ENCODE measurements at places on chromosomes 3 and 15.

GRCh38 chr3:108430540-108430939 lies 79.9 kb downstream of the MYH15 start:
- DNase-seq, result no peak

GRCh38 chr3:114600571-114600970 lies 306.7 kb downstream of the TIGIT start:
- DNase-seq, result no peak

- DNase-seq, result peak; percentile 45
Measured at GRCh38 chr3:79032686-79033318, 735.0 kb downstream of the ROBO1 start.

GRCh38 chr3:127738192-127738840 lies 65.6 kb downstream of the ABTB1 start:
- DNase-seq, result peak; percentile 20

DNA sequence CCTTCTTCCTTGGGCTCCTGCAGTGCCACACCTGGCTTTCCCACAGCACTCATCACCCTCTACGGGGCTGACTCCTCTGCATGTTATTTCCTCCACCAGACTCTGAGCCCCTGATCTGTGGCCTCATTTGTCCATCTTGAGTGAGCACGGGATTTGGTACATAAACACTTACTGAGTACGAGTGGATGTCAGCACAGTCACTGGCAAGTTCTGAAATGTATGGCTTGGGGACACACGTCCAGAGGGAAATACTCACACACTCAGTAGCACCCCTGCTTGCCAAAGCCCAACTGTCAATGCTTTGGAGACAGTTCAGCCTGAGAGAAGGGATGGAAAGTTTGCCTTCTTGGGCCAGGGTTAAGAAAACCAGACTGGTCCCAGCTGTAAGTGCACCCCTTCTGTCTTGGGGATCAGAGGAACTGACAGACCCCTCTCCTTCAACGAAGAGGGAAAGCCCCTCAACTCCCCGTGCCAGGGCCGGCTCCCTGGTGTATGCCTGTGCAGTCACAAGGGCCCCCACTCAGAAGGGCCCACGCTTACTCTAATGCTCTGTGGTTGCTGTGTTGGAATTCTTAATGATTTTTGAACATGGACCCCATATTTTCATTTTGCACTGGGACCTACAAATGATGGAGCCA lies 71.9 kb downstream of the UMPS start:
- DNase-seq, result no peak

DNA sequence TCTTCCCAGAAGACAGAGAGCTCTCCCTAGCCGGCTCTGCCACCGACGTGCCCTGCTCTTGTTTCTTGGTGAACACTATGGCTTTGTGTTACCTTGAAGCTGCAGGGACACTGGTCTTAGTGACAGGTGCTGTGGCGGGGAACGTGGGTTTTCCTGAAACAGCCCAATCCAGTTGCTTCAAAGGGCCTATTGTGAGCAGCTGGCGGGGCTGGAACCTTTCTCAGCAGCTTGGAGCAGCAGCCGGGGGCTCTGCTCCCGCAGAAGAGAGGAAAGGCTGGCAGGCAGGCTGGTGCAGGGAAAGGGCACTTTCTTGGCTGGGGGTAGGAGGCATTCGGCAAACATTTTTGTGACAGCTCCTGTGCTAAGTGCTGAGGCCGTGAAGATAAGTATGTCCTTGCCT lies 12.8 kb downstream of the MYZAP start:
- no peak for DNase-seq

GRCh38 chr3:98952404-98952803 lies 50.9 kb upstream of the DCBLD2 start:
- DNase-seq, result no peak

DNA sequence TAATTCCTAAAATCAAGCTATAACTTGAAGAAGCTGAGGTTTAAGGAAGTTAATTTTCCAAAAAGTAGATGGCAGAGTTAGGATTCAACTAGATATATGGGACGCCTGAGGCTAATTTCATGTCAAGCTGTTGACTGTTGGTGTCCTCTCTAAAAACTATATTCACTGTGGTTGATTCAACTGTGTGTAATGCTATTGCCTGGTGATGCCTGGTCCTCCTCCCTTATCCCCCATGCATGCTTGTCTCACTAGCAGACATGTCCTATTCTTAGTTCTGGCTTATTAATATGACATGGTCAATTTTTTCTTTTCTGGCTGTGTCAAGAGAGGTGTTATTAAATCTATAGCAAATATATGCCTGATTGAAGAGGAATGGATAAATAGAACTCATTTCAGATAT lies 156.1 kb downstream of the SPATA16 start:
- no peak for DNase-seq

Measured in HFF-Myc (cell line).